Pancreas (tissue), 10 donors: ENCODE measurements at places on chromosomes 3 and 15. TPM values are rescaled to one million over a fixed set of nuclear protein-coding genes. Genes with fewer than 3 reads are reported as not detected.
A peak's percentile ranks its signal among the peaks of the same experiment; 100 is the strongest.

MKRN3 gene
- not detected for total RNA-seq

GRCh38 chr3:126109880-126110235 is 25.9 kb upstream of the SLC41A3 start:
- no peak overlapping the region for H3K27ac ChIP-seq
- no peak for DNase-seq
- no peaks in the 10 kb centered on the region for H3K27me3 ChIP-seq
- no peaks in the 10 kb centered on the region for H3K36me3 ChIP-seq

GRCh38 chr3:118782755-118783202 is 251.9 kb downstream of the IGSF11 start:
- H3K4me3 ChIP-seq, result no peak overlapping the region
- DNase-seq, result no peak
- no peaks in the 10 kb centered on the region for H3K36me3 ChIP-seq
- H3K27ac ChIP-seq, result no peak overlapping the region

DNA sequence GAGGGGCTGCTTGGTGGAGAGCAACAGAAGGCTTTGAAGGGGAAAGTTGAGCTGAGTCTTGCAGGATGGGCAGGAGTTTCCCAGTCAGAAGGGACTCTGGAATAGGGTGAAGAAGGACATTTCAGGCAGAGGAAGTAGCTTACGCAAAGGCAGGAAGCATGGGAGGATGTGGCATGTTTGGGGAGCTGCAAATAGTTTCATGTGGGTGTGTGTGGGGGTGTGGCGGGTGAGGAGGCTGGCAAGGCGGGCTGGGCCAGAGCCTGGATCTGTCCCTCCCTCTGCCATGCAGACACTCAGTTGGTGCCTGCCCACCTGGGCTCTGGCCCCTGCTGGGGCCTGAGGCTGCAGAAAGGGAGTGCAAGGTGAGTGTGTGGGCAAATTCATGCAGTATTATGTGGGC is 10.4 kb downstream of the TEX264 start:
- no peak overlapping the region for H3K4me3 ChIP-seq
- H3K36me3 ChIP-seq, result no peaks in the 10 kb centered on the region

DNA sequence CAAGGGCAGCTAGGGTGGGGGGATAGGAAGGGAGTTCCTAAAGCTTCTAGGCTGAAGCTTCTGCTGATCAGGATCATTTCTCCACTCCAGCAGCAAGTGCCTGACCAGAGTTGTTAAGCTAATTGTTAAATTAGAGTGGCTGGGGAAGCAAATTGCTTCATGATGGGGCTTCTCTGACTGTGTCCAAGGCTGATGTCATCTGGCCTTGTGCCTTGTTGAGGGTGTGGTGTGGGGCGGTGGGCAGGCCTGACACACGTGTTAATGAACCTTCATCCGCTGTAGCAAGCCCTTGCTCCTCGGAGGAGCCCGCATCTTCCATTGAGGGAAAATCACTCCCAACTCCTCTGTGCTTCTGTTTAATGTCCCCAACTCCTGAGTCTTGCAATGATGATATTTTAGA is 84.3 kb upstream of the ROPN1 start:
- H3K27me3 ChIP-seq, result no peaks in the 10 kb centered on the region
- DNase-seq, result no peak
- H3K36me3 ChIP-seq, result no peaks in the 10 kb centered on the region
- no peak overlapping the region for H3K27ac ChIP-seq

GRCh38 chr3:156014489-156014888 is 105.9 kb upstream of the KCNAB1 start:
- H3K27me3 ChIP-seq, result no peaks in the 10 kb centered on the region
- no peaks in the 10 kb centered on the region for H3K36me3 ChIP-seq
- no peaks in the 10 kb centered on the region for H3K4me1 ChIP-seq
- DNase-seq, result no peak

PIF1 gene
- total RNA-seq, result 0.66 TPM

GRCh38 chr3:41080141-41080540 is 119.2 kb upstream of the CTNNB1 start:
- no peak overlapping the region for H3K27ac ChIP-seq
- no peak for DNase-seq
- no peaks in the 10 kb centered on the region for H3K36me3 ChIP-seq
- no peaks in the 10 kb centered on the region for H3K27me3 ChIP-seq
- no peaks in the 10 kb centered on the region for H3K4me1 ChIP-seq

GRCh38 chr3:42814914-42815507 is 5.8 kb downstream of the ACKR2 start:
- no peaks in the 10 kb centered on the region for H3K27me3 ChIP-seq
- no peak for DNase-seq
- H3K36me3 ChIP-seq, result no peaks in the 10 kb centered on the region
- no peak overlapping the region for H3K27ac ChIP-seq

GRCh38 chr15:61731099-61731498 is 329.1 kb downstream of the VPS13C start:
- H3K27me3 ChIP-seq, result no peaks in the 10 kb centered on the region
- no peaks in the 10 kb centered on the region for H3K36me3 ChIP-seq
- no peak overlapping the region for H3K27ac ChIP-seq
- DNase-seq, result no peak
- H3K4me3 ChIP-seq, result no peak overlapping the region

USP8 gene
- total RNA-seq, result 36.4 TPM

DNA sequence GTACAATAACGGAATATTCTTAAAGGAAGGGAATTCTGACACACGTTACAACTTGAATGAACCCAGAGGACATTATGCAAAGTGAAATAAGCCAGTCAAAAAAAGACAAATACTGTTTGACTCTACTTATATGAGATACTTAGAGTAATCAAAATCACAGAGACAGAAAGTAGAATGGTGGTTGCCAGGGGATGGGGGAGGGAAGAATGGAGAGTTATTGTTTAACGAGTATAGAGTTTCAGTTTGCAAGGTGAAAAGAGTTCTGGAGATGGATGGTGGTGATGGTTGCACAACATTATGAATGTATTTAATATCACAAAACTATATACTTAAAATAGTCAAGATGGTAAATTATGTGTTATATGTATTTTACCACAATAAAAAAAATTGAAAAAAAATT is 112.9 kb upstream of the ARHGEF3 start:
- no peak for DNase-seq
- no peaks in the 10 kb centered on the region for H3K36me3 ChIP-seq
- no peaks in the 10 kb centered on the region for H3K27me3 ChIP-seq
- no peak overlapping the region for H3K27ac ChIP-seq
- no peaks in the 10 kb centered on the region for H3K4me1 ChIP-seq

GRCh38 chr15:63638839-63639238 is 41.7 kb downstream of the FBXL22 start:
- no peak overlapping the region for H3K27ac ChIP-seq
- no peaks in the 10 kb centered on the region for H3K27me3 ChIP-seq
- H3K4me1 ChIP-seq, result no peaks in the 10 kb centered on the region
- no peak for DNase-seq
- H3K36me3 ChIP-seq, result no peaks in the 10 kb centered on the region

AGBL1 gene
- total RNA-seq, result 0.05 TPM

UTS2B gene
- total RNA-seq, result 0.25 TPM

GRCh38 chr15:100918690-100919480 is at the start of gene LRRK1:
TSS of gene LRRK1 (plus strand) at chr15:100919357. CDS start at chr15:100924633, 5,276 bp downstream.
- no peaks in the 10 kb centered on the region for H3K27me3 ChIP-seq
- H3K27ac ChIP-seq, result peak within 1 kb of the TSS; percentile 28
- H3K4me1 ChIP-seq, result peaks cover 9% of the 10 kb centered on the region
- DNase-seq, result peak; percentile 83

FANCD2OS gene
- total RNA-seq, result not detected

DNA sequence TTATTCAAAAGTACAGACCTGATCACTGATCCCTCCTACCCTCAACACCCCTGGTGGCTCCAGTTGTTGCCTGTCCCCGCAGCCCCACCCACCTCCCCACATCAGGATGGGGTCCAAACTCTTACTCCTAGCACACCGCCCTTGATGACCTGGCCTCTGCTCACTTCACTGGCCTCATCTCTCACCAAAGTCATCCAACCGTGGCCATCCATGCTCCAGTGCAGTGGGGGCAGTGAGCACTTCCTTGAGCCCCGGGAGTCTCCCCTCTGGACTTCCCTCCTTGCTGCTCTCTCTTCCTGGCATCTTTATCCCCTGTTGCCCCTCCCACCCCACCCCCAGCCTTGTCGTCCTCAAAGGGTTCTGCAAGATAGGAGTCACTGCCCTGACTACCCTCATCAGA is 191.1 kb downstream of the CACNA2D3 start:
- DNase-seq, result no peak

DNA sequence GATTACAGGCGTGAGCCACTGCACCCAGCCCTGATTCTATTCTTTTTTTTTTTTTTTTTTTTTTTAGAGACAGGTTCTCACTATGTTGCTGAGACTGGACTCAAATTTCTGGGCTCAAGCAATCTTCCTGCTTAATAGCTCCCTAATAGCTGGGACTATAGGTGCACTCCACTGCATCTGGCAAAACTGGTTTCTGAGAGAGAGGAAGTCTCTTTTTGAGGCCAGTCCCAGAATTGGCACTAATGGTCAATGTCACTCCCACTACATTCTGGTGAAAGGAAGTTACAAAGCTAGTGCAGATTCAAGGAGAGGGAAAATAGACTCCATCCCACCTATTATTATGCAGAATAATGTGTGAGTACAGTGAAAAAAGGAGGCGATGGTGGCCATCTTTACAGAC is 5.8 kb upstream of the TGFBR2 start:
- H3K36me3 ChIP-seq, result no peaks in the 10 kb centered on the region
- no peaks in the 10 kb centered on the region for H3K27me3 ChIP-seq
- no peak for DNase-seq

GRCh38 chr3:42902257-42902656 is 3.7 kb upstream of the ZNF662 start:
- H3K27me3 ChIP-seq, result no peaks in the 10 kb centered on the region
- H3K4me3 ChIP-seq, result no peak overlapping the region
- no peaks in the 10 kb centered on the region for H3K36me3 ChIP-seq
- no peak for DNase-seq
